ENCODE measurements at places on chromosomes 1 and 21.

DNA sequence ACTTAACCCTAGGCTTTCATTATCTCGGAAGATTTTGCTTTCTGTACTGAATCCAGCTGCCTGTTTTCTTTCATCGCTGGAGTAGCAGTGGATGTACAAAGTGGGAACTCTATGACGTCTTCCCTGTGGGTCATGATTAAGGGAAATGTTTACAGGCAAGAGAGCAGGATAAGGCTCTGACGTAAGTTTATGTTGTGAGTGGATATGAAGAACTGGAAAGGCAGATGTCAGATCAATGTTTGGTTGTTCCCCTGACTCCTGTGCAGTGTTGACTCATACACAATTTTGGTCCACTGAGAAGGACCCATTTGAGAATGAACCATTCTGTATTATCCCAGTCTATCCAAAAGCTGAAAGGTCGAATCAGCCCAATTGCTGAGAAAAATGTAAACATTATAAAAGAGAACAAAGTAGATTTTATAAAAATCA is 292.4 kb downstream of the GRIK1 start:
- no peak for DNase-seq

GRCh38 chr1:12601700-12602658 is 16.0 kb downstream of the DHRS3 start:
- no peak for DNase-seq

- no peak for DNase-seq
Observed at GRCh38 chr21:27674041-27674615, 707.2 kb upstream of the ADAMTS5 start.

DNA sequence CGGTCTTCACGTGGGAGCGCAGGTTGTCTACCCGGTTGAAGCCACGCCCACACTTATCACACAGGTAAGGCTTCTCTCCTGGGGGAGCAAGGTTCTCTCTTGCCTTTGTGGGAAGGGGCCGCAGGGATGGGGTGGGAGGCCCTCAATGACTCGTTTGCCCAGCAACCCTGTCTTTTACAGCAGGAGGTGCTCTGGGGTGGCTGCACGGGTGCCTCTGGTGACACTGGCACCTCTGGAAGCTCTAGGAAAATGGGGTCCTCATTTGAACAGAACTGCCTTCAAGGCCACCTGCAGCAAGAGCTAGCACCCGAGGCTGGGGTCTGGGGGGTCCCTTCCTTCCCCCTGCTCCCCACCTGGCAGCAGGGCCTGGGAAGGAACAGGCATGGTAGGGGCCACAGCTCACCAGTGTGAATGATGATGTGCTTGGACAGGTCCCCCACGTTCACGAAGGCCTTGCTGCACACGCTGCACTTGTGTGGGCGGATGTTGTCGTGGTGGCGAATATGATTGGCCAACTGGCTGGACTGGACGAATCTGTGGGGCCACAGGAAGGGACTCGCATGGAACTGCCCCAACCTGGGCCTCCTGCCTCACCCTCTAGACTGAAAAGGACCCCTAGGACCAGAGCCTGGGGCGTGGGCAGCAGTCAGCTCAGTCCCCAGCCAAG is 33.1 kb downstream of the ZBTB17 start:
- DNase-seq: no peak

- no peak for DNase-seq
Observed at GRCh38 chr1:228018961-228019721, 12.3 kb downstream of the WNT3A start.

- DNase-seq: no peak
Observed at GRCh38 chr1:200121421-200121820, 93.9 kb downstream of the NR5A2 start.

Measured in CD4-positive, alpha-beta T cell (primary cell).